ENCODE measurements at places on chromosomes 7 and 10.

DNA sequence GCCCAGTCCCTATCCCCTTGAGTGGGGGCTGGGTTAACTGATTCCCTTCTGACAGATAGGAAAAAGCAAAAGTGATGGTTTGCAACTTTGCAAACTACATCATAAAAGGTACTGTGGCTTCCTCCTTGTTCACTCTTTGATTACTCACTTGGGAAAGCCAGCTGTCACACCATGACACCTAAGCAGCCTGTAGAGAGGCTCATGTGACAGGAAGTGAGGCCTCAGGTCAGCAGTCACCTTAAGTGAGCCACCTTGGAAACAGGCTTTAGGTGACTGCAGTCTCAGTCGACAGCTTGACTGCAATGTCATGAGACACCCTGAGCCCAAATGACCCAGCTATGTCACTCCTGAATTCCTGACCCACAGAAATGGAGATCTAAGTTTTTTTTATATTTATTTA, 4.3 kb upstream of the CHCHD2 start:
- no peak for DNase-seq

GRCh38 chr7:12703881-12704280, 16.4 kb downstream of the ARL4A start:
- DNase-seq: no peak

- DNase-seq: no peak
These were observed 425.8 kb upstream of the STEAP1 start for GRCh38 chr7:89728481-89728880.

DNA sequence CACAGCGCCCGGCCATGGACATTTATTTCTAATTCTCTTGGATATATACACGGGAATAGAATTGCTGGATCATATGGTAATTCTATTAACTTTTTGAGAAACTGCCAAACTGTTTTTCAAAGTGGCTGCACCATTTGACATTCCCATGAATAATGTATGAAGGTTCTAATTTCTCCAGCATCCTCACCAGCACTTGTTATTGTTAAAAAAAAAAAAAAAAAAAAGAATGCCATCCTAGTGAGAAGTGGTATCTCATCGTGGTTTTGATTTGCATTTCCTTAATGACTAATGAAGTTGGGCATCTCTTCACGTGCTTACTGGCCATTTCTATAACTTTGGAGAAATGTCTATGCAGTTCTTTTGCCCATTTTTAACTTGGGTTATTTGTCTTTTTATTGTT, 13.5 kb downstream of the CNNM2 start:
- DNase-seq: no peak

GRCh38 chr10:71899665-71900412, 48.8 kb upstream of the PSAP start:
- DNase-seq: no peak

DNA sequence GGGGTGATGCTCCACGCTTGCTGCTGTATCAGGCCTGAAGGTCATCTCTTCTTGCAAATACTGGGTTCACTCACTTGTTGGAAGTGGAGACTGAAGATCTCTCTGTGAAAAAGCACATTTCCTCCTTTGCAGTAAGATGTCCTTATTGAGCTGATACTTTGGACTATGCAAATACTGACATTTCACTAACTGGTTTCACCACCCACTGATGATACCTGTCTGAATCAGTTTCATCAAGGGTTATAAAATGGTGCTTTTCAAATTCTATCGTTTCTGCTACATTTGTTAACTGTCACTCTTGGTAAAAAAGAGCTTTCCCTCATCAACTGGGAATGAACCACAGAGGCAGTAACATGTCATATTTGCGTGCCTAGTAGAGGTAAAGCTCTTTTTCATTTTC, 35.5 kb downstream of the RAB19 start:
- DNase-seq: no peak

GRCh38 chr7:79227044-79227443, 226.4 kb downstream of the MAGI2 start:
- no peak for DNase-seq

- DNase-seq: no peak
These were observed 41.4 kb downstream of the HTR7 start for GRCh38 chr10:90816466-90816865.

GRCh38 chr10:94213980-94214379, 148.8 kb downstream of the NOC3L start:
- no peak for DNase-seq

DNA sequence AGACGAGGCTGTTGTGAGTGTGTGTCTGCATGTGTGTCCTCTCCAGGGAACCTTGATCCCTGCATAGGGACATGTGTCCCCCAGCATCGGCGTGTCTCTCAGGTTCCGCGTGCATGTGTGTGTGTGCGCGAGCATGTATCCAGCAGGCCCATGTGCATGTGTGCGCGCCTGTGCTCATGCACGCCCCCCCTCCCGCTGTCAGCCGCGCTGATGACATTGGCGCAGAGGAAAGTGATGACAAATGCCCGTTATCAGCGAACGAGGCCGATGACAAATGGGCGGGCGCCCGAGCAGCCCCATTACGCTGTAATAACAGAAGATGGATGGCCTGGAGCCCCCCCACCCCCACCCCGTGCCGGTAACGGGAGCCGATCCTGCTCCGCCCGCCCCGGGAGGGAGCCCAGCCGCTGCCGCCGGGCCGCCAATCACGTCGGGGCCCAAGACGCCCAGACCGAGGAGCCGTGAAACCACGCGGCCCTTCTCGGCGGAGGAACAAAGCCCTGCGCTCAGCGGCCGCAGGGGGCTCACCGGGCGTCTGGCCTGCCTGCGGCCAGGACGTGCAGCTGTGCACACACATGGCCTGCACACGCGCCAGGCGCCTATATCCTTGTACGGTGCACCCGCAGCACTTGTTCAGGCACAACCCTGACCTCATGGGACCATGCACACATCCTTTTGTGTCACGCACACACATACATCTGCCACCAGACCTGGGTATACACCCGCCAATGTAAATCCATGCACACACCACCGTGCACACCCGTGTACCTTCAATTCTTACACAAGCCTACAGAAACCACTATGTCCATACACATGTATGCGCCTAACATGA, 21.5 kb downstream of the POLL start:
- no peak for DNase-seq

DNA sequence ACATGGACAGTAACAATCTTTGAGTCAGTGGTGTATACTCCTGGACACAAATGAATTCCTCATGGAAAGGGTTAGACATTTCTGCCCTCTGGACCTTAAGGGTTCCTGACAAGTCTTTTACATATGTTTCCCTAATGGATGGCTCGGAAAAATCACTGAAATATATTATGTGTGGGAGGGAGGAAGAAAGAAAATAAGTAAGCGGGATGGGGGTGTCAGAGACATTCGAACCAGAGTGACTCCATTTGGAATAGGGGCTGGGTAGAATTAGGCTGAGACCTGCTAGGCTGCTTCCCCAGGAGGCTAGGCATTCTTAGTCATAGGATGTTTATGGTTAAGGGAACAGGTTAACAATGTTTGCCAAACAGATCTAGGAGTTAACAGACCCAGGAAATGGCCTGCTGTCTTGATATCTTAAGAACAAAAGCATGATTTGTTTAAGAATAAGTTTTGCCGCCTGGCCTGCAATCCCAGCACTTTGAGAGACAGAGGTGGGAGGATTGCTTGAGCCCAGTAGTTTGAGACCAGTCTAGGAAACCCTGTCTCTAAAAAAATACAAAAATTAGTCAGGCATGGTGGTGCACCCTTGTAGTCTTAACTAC, 1241.7 kb downstream of the TYW1 start:
- no peak for DNase-seq

DNA sequence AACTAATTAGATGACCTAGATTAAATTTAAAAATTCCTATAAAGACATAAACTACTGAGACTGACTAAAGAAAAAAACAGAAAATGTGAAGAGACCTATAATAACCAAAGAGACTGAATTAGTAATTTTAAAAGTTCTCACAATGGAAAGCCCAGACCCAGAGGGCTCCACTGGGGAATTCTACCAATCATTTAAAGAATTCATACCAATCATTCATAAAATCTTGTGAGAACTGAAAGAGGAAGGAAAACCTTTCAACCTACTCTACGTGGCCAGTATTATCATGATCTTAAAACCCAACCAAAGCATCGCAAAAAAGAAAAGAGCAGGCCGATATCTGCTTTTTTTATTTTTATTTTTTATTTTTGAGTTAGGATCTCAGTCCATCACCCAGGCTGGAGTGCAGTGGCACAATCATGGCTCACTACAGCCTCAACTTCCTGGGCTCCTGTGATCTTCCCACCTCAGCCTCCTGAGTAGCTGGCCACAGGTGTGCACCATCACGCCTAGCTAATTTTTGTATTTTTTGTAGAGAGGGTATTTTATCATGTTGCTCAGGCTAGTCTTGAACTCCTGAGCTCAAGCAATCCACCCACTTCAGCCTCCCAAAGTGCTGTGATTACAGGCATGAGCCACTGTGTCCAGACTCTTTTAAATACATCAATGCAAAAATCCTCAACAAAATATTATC, 48.6 kb downstream of the DGKI start:
- DNase-seq: no peak

DNA sequence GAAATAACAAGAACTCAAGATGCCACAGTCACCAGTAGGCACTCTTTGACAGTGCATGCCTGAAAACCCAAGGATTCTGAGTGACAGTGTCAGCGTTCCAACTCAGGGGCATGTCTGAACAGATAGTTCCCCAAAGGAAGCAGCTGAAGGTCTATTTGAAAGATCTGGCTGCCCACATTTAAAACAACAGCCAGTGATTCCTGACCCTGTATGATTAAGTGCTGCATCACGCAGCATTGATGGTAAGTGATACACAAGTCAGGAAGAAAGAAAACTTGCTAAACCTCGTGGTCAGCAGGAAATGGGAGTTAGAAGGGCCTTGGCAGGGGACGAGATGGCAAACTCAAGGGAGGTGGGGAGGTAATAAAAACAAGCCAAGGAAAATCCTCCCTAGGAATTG, 1013.1 kb downstream of the TYW1 start:
- DNase-seq: no peak

GRCh38 chr10:108049668-108050067, 885.2 kb upstream of the SORCS1 start:
- DNase-seq: no peak

DNA sequence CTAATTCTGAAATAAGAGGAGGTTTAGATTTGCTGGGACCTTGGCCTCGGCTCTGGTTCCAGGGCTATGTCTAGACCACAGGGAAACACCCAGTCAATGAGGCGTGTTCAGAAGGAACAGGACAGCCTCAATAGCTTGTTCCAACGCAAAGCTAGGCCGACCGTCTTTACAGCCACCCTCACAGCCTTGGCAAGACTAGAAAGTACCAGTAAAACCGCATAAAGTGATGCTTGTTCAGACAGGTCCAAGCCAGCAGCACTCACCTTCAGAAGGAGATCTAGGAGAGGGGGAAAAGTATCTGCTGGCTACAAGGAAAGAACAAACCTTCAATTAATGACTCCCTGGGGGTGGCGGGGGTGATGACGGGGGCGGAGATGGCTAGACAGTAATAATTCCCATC, 50.1 kb upstream of the LMTK2 start:
- DNase-seq: no peak

GRCh38 chr7:131524703-131525102, 31.7 kb downstream of the PODXL start:
- no peak for DNase-seq

DNA sequence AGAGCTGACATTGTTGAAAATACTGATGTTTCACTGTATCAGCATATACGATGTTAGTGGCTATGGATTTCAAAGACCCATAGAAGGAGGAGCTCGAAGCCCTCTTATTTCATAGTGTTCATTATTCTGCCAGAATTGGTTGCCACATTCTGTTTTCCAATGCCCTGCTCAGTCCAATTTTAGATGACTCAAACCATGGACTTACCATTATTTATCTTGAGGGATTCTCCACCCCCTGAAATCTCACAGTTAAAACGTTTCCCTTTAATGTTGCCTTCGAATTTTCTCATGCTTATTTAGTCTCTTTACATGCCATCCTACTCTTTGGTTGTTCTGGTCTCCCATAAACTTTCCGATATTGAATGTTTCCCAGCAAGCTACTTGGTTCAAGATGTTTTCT, 264.5 kb downstream of the HDAC9 start:
- DNase-seq: no peak

- DNase-seq: no peak
These were observed 155.1 kb downstream of the LYZL1 start for GRCh38 chr10:29443745-29444523.

DNA sequence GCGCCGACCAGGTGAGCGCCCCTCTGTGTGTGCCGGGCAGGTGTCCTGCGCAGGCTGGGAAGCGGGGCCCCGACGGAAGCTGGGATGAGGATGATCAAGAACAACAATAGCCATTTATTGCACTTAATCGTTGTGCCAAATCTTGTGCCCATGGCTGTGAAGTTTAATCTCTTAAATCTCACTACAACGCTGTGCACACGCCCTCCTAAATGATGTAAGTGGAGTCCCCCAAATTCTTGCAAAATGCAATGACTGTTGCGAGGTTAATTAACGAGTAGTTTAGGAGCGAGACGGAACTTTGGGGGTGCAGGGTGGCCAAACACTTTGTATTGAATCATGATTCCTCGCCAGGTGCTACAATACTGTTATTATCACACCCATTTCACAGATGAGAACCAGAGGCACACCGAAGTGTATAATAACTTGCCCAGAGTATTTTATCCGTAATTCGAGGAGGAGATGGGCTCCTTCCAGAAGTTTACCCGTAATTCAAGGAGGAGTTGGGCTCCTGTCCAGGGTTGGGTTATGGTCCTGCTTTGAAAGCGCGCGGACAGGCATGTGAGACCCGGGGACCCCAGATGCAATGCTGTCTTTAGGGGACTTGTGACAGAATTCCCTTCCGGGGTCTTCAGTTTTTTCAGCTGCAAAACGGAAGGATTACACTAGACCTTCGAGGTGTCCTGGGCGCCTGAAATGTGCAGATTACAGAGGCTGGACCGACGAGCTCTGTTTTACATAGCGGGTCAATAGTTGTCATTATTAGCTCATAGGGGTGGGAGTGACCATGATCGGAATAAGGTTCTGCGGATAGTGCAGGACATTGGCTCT, 1.0 kb downstream of the FFAR4 start:
- no peak for DNase-seq

DNA sequence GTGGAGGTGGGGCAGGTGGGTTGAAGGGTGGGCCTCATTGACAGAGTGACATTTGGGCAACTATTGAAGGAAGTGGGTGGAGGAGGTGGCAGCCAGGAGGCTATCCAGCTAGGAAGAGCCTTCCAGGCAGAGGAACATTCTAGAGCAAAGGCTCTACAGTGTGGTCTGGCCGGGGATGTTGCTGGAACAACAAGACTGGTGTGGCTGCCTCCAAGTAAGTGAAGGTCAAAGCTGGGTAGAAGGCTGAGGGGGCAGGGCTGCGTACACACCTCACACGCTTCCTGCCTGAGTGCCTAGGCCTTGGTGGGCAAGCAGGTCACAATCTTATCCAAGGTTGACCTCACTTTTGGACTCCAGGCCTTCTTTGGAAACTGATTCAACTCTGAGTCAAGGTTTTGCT, 6.6 kb downstream of the CPA1 start:
- DNase-seq: no peak

DNA sequence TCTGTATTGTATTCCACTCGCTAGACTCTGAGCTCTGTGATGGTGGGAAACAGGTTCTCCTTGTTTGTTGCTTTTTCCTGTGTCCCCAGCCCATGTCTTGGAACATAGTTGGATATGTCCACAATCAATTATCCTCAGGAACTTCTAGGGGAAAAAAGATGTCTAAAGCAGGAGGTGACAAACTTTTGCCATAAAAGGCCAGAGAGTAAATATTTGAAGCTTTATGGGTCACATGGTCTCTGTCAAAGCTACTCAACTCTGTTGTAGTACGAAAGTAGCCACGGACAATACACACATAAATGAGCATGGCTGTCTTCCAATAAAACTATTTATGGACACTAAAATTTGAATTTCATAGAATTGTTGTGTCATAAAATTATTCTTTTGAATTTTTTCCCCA, 220.5 kb downstream of the CHCHD3 start:
- no peak for DNase-seq
